ENCODE measurements at places on chromosomes 11 and 22.

DNA sequence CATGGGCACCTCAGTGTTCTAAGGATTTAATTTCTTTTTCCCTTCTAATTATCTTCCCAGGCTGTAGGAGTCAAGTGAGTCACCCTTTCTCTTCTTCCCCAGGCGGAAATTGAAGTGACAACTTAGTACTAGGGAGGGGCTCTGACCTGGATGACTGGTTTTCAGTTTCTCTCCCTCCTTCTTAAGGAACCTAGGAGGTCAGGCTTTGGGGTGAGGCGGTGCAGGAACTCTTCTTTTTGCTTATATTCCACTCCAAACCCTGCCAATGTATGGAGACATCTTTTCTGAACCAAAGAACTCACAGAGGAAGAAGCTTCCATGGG lies 12.6 kb downstream of the ZDHHC5 start:
- DNase-seq: no peak

- DNase-seq: no peak
Measured at GRCh38 chr11:47480762-47481161, 31.8 kb upstream of the RAPSN start.

- no peak for DNase-seq
Measured at GRCh38 chr11:1131033-1131911, 26.5 kb upstream of the MUC5AC start.

DNA sequence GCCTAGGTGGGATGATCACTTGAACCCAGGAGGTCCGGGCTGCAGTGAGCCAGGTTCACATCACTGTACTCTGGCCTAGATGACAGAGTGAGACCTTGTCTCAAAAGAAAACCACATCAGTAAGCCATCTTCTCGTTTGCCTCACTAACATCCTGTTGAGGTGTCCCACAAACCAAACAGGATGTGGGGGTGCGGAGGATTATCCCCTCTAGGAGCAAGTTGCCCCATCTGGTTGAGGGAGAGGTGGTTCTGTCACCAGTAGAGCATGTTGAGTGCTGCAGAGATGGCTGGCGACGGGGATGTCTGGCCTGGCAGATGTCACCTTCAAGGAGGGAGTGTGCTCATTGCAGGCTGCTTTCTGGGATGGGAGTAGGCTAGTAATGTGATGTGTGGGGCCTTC lies 72.4 kb downstream of the ZNRF3 start:
- no peak for DNase-seq

DNA sequence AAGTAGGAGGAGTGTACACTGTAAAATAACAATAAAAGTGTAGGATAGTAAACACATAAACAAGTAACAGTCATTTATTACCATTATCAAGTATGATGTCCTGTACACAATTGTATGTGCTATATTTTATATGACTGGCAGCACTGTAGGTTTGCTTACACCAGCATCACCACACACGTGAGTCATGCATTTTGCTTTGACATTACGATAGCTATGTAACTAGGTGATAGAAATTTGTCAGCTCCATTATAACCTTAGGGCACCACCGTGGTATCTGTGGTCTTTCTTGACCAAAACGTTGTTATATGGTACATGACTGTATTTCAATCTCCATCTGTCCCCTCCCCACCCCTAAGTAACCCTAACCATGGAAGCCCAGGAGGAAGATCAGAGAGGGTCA lies 1.1 kb downstream of the DNAL4 start:
- DNase-seq: no peak

DNA sequence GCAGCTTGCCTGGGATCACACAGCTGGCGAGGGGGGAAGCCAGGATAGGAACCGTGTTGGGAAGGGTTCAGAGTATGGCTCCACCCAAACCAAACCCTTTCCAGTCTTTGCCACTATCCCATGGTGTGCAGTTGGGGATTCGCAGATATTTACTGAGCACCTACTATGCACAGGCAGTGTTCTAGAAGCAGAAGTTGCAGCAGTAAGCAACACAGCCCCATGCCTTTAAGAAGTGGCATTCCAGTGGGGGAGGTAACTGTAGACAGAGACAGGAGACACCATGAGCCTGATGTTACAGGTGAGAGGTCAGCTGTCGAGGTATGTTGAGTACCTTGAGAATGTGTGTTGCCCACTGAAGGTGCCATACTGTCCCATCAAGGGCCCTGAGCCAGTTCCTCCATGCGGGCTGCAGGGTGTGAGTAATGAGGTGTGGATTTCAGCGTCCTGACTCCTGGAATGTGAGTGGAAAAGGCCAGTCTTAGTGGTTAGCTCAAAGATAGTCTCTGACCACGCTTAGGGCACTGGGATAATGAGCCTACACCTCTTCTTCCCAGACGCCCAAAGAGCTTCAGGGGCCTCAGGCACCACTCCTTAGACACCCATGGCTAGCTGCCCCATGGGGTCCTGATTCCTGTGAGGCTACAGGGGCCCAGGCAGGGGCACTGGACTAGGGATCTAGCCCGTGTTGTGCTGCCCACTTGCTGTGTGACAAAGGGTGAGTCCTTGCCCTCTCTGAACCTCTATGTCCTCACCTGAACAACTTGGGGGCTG lies 71.8 kb upstream of the TP53I11 start:
- no peak for DNase-seq

DNA sequence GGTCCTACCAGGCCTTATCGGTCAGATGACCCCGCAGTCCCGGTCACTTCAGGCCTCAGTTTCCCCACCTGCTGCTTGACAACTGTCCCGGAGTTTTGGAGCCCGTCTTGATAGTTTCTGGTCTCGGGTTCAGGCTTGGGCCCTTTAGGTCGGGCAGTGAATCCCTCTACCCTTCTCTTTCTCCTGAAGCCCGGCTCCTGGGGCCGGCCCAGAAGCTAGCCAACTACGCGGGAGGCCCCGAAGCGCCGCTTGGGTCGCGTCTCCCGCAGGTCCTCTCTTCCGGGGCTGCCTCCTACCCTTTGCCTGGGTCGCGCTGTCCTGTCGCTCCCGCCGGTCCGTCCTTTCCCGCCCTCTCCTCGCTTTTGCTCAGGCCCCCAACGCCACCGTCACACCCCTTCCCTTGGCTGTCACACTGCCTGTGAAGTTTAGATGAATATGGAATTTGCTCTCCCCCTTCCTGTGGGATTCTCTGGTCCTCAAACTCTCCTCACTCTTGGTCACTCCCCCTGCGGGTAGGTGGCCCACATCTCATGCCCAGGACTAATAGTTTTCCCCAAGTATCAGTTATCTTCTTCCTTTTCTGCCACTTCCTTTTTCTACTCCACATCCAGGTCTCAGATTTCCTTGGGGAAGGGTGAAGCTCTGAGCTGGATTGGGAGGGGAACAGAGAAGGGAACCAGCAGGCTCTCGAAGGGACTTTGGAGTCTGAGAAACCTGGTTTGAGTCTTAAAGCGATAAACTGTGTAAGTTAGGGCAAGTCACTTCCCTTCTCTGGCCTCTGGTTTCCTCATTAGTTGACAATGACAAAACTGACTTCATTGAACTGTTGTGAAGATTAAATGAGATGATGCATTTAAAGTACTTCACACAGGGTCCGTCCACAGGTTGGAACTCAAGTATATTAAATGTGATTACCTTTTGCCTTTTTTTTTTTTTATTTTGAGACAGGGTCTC lies 790 bp downstream of the RAB1B start:
- no peak for DNase-seq

GRCh38 chr22:24996420-24996952 lies 44.0 kb downstream of the KIAA1671 start:
- no peak for DNase-seq

- DNase-seq: no peak
Measured at GRCh38 chr11:12241971-12242672, 131.7 kb downstream of the MICAL2 start.

- no peak for DNase-seq
Measured at GRCh38 chr11:31646216-31646615, 136.6 kb downstream of the ELP4 start.

DNA sequence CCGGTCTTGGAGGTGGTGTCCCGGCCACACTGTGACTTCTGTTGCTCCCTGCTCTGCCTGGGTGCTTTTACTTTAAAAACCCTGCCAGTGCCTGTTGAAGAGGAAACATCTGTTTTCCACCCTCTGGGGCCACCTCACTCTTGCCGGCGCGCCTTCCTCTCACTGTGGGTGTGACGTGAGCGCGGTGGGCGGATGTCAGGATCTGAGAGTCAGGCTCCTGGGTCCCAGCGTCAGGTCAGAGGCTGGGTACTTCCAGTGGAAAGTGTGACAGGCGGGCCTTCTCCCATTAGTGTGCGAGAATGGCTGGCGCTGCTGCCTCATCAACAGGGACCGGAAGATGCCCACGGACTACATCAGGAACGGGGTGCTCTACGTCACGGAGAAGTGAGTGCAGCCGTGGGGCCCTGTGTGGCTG lies 54.2 kb downstream of the GRAMD4 start:
- no peak for DNase-seq

DNA sequence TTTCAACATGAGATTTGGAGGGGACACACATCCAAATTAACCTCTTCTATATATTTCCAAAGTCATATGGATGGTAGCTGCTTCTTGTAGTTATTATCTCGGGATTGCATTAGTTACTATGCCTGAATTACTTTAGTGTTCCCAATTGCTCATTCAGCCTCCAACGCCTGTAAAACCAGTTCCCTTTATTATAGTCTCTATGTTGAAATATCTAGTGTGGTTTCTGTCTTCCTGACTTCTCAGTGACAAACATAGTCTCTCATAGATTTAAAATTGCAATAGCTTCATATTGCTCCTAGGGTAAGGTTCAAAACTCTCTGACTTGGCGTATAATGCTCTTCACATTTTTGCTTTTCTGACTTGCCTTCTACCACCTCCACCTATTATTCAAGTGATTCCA lies 366.4 kb downstream of the CASP12 start:
- no peak for DNase-seq

GRCh38 chr11:72950685-72951084 lies 136.5 kb downstream of the ATG16L2 start:
- no peak for DNase-seq

DNA sequence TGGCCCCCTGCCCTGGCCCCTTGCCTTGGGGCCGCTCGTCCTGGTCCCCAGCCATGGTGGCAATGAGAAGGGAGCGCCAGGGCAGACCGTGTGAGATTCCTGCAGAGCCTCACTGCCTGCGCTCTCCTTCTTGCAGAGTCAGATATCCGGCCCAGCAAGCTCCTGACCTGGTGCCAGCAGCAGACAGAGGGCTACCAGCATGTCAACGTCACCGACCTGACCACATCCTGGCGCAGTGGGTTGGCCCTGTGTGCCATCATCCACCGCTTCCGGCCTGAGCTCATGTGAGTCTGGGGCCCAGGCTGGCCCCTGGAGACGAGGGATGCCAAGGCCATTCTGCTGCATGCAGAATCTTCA lies 114.1 kb downstream of the MICAL2 start:
- no peak for DNase-seq

DNA sequence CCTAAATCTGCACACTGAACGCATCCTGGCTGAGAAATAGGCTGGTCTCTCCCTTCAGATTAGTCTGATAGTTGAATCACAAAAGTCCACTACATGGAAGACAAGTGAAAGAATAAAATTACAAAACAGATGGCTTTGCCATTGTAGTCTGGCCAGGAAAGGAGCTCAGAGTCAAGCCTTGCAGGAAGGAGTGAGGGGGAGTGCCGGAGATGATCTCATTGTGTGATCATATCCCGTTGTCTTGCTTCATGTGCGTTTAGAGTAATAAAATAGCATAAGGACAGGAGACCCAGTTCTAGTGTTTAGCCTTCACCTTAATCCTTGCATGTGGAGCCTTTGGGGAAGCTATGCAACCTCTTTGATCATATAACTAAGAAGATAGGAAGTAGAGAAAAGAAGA lies 666.7 kb upstream of the RAG2 start:
- no peak for DNase-seq

DNA sequence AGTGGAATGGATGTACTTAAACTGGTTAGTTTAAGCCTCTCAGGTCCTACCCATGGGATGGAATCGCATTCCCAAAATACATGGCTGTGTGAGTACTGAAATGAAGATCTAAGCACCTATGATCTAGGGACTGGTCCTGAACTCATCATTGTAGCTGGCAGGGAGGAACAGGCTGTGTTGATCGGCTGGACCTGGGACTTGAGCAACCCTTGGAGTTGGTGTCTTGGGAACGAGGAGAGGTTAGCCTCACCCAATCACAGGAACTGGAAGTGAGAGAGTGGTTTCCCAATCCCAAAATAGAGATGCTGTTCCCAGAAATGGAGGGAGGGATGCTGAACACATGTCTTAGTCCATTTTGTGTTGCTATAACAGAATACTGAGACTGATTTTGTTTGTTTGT lies 16.4 kb upstream of the ASCC2 start:
- DNase-seq: no peak

GRCh38 chr11:119361941-119362725 lies 15.6 kb upstream of the MFRP start:
- DNase-seq: peak; percentile 56

- no peak for DNase-seq
Measured at GRCh38 chr22:21095773-21096107, 50.0 kb downstream of the LRRC74B start.

GRCh38 chr11:11988099-11988651 lies 20.3 kb downstream of the DKK3 start:
- no peak for DNase-seq

GRCh38 chr11:10930972-10931760 lies 73.3 kb upstream of the ZBED5 start:
- peak; percentile 70 for DNase-seq

GRCh38 chr22:26362471-26362870 lies 66.6 kb upstream of the ASPHD2 start:
- DNase-seq: no peak

DNA sequence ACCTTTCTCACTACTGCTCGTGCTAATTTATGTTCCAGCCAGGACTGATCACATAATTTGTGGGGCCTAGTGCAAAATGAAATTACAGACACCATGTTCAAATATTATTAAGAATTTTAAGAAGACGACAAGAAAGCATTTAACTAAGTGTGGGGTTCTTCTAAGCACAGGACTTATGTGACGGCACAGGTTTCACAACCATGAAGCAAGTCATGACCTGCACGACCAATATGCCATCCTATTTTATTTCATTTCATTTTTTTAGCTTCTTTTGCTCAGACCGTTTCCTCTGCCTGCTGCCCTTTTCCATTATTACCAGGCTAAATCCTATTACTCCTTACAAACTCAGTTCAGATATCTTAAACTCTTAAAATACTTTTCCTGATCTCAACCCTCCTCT lies 462.5 kb downstream of the AASDHPPT start:
- no peak for DNase-seq

DNA sequence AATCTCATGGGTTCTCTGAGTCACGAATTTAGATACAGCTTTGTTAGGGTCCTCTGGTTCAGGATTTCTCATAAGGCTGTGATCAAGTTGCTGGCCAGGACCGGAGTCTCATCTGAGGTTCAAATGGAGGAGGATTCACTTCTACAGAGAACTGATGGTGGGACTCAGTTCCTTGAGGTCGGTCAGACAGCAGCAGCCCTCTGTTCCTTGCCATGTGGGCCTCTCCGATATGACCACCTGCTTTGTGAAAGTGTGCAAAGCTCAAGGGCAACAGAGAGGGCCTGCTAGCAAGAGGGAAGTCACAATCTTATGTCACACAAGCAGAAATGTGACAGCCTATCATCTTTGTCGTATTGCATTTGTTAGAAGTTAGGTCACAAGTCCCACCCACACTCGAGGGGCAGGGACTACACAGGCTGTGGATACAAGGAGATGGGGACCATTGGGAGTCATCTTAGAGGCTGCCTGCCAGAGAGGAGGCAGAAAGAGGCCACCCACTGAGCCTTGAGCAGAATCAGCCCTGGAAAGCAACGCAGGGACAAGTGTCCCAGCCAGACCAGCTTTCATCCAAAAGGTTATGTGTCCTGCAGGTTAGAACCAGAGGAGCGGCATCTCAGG lies 34.5 kb downstream of the RPUSD4 start:
- no peak for DNase-seq
